ENCODE measurements at places on chromosomes 6 and 20. TPM values are rescaled to one million over a fixed set of nuclear protein-coding genes. Genes with fewer than 3 reads are reported as not detected.

HLA-DOB gene
- total RNA-seq = 10.2 TPM

DNA sequence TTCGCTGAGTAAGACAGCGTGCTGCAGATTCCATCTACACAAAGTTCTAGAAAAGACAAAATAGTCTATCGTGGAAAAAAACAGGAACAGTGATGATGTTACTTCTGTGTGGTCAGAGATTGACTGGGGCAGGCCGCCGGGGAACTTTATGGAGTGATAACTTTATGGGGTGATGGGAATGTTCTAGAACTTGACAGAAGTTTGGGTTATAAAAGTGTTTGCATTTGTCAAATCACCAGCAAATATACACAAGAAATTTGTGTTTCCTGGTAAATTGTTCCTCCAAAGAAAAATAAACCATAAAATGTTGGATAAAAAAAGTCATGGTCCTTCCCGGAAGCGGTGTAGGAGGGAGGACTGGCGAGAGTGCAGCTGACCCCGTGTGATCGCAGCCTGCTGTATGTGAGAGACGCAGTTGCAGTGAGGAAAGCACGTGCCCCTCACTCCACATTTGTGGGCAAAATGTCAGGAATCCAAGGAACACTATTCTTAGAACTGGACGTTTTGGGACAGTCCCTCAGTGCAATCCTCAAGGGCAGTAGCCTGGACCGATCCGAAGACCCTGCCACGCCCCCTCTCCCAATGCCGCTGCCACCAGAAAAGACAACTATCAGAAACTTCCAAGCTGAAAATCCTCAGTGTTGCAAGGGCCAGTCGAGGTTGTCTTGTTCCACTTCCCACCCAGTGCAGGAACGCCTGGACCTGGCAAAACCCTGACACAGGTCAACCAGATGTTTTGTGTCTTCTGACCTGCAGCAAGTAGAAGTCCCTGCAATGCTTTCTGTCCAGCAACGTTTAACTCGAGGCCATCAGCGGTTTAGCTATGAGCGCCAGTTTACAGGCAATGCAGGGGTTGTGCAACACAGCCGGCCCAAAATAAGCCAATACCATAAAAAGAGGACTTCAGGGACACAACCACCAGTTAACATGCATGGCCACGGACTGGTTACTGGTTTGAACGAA, 80.5 kb upstream of the QKI start:
- no peak overlapping the region for H3K27ac ChIP-seq
- no peaks in the 10 kb centered on the region for H3K4me1 ChIP-seq
- DNase-seq = no peak
- no peaks in the 10 kb centered on the region for H3K36me3 ChIP-seq
- H3K27me3 ChIP-seq = peaks cover 19% of the 10 kb centered on the region

DNA sequence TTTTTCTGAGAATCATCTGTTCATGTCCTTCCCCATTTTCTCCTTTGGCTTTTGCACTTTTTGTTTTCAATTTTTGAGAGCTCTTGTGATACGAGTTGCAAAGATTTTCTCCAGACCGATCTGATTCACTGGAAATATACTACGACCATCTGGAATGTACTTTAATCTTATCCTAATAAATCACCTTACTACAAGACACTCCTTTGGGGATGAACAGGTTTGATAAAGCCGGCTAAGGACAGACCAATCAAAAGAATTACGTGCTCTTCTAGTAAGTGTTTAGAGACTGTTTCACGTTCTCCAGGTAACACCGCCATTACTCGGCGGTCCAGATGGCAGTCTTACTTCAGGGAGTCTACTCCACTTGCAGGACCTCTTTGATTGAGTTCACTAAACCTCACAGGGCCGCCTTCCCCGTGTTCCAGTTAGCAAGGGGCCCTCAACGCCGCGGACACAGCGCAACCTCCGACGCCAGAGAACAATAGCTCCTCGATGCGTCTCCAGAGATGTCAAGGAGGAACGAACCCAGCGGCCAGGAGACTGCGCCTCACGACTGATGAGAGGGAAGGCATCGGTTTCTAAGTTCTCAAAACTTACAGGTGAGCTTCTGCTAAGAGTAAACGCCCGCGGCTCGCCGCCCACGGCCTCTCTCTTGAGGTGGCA, 920 bp upstream of the WTAP start:
- peaks cover 48% of the 10 kb centered on the region for H3K36me3 ChIP-seq
- peak overlapping the region; percentile 85 for H3K4me3 ChIP-seq
- DNase-seq = no peak
- peaks cover 39% of the 10 kb centered on the region for H3K4me1 ChIP-seq

DNA sequence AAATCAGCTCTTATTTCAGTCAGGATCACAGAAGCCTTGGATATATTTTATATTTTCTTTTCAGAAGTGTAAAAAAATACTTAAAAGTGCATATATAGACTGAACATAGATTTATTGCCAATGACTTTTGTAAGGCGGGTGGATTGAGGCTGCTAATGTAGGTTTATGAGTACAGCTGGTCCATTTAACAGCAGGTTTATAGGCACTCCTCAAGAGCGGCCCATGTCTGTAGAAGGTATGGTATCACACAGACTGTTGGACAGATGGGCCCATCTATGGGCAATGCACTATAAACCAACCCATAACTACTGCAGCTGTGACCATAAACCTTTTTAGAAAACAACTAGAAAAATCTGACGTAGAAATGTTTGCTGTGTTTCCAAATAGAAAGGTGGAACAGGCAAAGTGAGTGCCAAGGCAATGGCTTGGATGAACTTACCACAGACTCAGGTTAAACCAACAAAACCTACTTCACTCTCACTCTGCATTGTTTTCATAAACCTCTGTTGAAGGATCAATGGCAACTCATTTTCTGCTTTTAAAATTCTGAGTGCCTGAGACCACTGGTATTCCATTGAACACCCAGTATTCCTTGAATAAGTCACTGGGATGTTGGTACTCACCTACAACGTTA, 170.6 kb upstream of the EYA4 start:
- no peaks in the 10 kb centered on the region for H3K36me3 ChIP-seq
- H3K27me3 ChIP-seq = no peaks in the 10 kb centered on the region
- no peaks in the 10 kb centered on the region for H3K4me1 ChIP-seq
- no peak overlapping the region for H3K27ac ChIP-seq
- no peak overlapping the region for H3K4me3 ChIP-seq

- H3K4me3 ChIP-seq = no peak overlapping the region
- no peak overlapping the region for H3K27ac ChIP-seq
- DNase-seq = no peak
- no peaks in the 10 kb centered on the region for H3K27me3 ChIP-seq
- no peaks in the 10 kb centered on the region for H3K4me1 ChIP-seq
- H3K36me3 ChIP-seq = peaks cover 20% of the 10 kb centered on the region
Measured at GRCh38 chr20:35009665-35010328, 54.1 kb downstream of the MYH7B start.

BPI gene
- not detected for total RNA-seq

DNA sequence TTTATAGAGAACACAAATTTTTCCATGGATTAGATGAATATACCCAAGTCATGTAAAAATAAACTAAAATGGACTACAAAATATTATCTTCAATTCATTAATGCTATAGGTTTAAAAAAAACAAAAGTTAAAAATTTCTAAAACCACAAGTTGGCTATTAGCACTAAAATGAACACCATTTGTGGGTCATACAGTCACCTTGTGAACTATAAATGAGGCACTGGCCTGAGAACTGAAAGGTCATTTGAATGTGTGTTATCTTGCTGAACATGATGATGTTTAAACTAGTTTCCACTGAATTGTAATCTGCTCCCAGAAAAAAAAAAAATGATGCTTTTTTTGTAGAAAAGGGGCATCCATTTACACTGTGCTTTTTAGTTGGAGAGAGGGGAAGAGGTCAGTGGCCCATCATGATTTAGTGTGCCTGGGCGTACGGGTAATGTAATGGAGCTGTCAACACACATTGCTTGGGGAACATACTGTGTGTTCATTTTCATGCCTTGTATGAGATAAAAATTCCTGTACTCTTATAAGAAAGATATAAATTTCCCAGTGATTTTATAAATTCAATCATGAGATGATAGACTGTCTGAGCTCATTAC, 96.6 kb upstream of the FKBP1C start:
- H3K36me3 ChIP-seq = no peaks in the 10 kb centered on the region
- H3K4me3 ChIP-seq = no peak overlapping the region
- H3K4me1 ChIP-seq = no peaks in the 10 kb centered on the region

GRCh38 chr20:2150660-2151059, 49.0 kb downstream of the STK35 start:
- DNase-seq = no peak
- no peaks in the 10 kb centered on the region for H3K27me3 ChIP-seq
- no peak overlapping the region for H3K27ac ChIP-seq
- no peaks in the 10 kb centered on the region for H3K36me3 ChIP-seq
- no peaks in the 10 kb centered on the region for H3K4me1 ChIP-seq

DNA sequence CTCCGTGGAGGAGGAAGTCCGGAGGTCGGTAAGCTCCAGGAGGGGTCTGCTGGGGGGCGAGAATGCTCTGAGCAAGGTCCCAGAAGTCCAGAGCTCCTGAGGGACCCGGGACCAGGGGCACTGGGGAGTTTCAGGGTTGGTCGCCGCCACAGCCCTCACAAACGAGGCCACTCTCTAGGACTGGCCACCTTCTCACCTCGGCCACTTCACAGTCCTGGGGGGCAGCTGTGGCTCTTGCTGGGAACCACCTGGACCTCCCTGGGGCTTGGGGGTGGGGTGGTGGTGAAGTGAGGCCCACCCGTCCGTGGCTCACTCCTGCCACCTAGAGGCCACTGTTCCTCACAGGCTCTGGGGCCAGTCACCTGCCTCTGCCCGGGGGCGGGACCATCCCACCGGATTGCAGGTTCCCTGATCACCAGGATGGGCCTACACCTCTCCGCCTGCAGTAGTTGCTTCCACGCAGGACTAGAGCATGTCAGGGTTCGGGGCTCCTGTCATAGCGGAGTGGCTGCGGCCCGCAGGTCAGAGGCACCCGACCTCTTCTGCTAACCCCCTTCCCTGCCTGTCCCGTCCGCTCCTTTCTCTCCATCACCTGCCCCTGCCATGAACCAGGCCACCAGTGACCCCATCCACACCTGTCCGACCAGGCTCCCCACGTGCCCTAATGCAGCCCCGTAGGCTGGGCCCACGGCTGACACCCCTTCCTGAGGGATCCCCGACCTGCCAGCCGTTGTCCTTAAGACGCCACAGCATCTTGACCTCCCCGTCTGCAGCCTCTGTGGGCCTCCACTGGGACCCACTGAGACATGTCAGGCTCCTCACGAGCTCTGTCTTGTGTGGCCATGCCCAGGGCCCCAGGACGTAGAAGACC, 5.1 kb upstream of the TCEA2 start:
- peak overlapping the region; percentile 76 for H3K4me3 ChIP-seq
- H3K27me3 ChIP-seq = peaks cover 11% of the 10 kb centered on the region
- no peaks in the 10 kb centered on the region for H3K36me3 ChIP-seq

SIRPB1 gene
- 0.83 TPM for total RNA-seq

DNA sequence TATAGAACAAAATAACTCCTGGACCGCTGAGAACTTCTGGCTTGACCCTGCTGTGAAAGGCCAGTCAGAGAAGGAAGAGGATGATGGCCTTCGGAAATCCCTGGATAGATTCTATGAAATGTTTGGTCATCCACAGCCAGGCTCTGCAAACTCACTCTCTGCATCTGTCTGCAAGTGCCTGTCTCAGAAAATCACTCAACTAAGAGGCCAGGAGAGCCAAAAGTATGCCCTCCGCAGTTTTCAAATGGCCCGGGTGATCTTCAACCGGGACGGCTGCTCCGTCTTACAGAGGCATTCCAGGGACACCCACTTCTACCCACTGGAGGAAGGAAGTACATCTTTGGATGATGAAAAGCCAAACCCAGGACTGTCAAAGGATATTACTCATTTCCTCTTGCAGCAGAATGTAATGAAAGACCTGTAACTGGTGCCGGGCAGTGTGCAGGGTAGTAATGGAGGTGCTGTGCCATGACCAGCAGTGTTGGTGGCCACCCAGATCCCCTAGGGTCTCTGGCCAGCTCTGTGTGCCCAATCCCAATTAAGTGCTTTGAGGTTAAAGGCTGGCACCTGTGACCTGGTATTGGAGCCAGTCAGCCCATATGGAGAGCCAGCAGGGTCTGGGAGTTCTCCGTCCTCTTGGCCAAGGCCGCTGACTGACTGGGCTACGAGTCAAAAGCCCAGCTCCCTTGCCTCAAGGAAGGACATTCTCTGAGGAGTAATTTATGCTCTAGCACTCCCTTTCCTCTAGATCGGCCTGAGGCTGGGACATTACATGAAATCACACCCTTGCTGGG, 87.1 kb downstream of the TRMT6 start:
- H3K27ac ChIP-seq = no peak overlapping the region
- no peak for DNase-seq
- peaks cover 6% of the 10 kb centered on the region for H3K4me1 ChIP-seq
- H3K27me3 ChIP-seq = no peaks in the 10 kb centered on the region
- H3K4me3 ChIP-seq = no peak overlapping the region

GRCh38 chr20:2103461-2104153, 2.0 kb downstream of the STK35 start:
- H3K36me3 ChIP-seq = peaks cover 37% of the 10 kb centered on the region
- H3K27me3 ChIP-seq = no peaks in the 10 kb centered on the region
- DNase-seq = no peak
- H3K4me3 ChIP-seq = peak overlapping the region; percentile 94
- H3K4me1 ChIP-seq = peaks cover 52% of the 10 kb centered on the region

GRCh38 chr6:149266659-149267058, 50.9 kb upstream of the TAB2 start:
- no peak overlapping the region for H3K27ac ChIP-seq
- H3K4me3 ChIP-seq = no peak overlapping the region
- H3K4me1 ChIP-seq = peaks cover 39% of the 10 kb centered on the region
- DNase-seq = no peak
- H3K27me3 ChIP-seq = no peaks in the 10 kb centered on the region

DNA sequence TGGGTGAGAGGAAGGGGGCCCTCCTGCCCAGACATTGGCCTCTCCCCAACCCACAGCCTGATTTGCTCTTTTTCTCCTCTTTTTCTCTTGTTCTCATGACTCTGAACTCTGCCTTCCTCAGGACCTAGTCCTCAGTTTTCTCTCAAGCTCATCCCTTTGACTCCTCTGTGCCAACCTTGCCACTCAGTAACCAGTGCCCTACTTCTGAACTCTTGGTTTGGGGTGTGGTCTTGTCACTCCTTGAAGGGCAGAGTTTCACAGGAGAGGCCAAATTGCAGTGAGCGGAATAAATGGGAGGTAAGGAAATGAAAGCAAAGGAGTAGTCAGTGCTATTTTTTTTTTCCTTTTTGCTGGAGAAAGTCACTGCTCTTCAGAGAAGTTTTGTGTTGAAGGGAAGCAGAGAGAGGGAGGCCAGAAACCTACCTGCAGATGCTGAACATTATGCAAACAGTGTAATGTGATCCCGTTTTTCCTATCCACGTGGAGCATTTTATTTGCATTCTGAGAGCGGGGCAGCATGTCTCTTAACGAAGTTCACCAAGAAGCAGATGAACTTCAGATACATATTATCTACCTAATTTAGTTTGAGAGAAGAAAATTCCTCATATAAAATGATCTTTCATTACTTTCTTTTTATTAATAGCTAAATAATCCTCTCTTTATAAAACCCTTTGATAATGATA, 26.9 kb downstream of the CFAP61 start:
- DNase-seq = no peak
- H3K36me3 ChIP-seq = no peaks in the 10 kb centered on the region
- H3K27ac ChIP-seq = no peak overlapping the region
- peaks cover 3% of the 10 kb centered on the region for H3K27me3 ChIP-seq

CCN5 gene
- total RNA-seq = not detected

SEMG1 gene
- total RNA-seq = not detected

TRAPPC3L gene
- not detected for total RNA-seq

- DNase-seq = no peak
- H3K27me3 ChIP-seq = no peaks in the 10 kb centered on the region
Measured at GRCh38 chr6:76779068-76779467, 684.2 kb downstream of the HTR1B start.
